ENCODE measurements at places on chromosomes 5 and 9. TPM values are rescaled to one million over a fixed set of nuclear protein-coding genes. Genes with fewer than 3 reads are reported as not detected.

DNA sequence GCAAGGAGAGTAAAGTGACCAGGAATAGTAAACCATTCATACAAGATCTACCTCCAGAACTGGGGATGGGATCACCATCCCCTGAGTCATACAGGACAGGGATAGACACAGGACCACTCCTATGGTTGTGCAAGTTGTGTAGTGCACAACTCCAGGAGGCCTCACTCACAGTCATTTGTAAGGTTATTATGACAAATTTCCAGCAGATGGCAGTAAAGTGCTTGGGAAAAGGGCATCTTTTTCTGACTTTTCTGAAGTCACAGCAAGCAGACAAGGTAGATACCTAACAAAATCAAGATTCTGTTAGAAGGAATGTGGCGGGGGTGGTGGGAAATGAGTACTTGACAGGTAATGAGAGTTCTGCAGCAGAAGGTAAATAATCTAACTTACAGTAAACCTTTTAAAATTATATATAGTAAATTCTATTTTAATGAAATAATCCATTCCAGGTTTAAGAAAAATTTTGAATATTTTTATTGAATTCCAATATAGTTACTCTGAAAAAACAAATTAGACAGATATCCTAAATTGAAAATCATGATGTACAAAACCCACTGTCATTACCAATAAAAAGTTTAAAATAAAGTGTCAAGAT is 16.7 kb upstream of the KIF27 start:
- DNase-seq, result no peak

GRCh38 chr9:99472240-99472915 is 250.3 kb downstream of the SEC61B start:
- DNase-seq, result no peak

DNA sequence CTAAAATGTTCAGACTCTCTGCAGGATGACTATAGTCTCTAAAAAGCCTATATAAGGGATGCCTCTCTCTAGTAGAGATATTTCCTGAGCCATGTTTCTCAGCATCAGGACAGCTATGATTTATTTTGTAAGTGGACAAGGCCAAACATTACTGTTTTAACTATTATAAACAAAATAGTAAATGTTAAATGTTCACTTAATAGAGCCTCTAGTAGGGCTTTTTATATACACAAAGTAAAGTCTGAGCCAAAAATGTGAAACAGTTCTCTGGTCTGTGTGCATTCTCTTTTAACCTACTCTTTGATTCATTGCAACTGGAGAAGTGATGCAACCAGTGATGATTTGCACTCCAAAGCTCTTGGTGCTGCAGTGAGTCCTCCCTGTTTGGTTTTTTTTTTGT is 220.5 kb downstream of the GDNF start:
- no peak for DNase-seq

GRIN3A gene
- polyA plus RNA-seq, result 1.9 TPM

RPS23 gene
- polyA plus RNA-seq, result 2,733 TPM

PCDHB3 gene
- polyA plus RNA-seq, result 4.7 TPM

IFNE gene
- 0.10 TPM for polyA plus RNA-seq

DNAH5 gene
- polyA plus RNA-seq, result 2.8 TPM

PCDHGA4 gene
- 2.3 TPM for polyA plus RNA-seq

All from right renal pelvis (tissue), 4 donors.